ENCODE measurements at places on chromosomes 1 and 21. TPM values are rescaled to one million over a fixed set of nuclear protein-coding genes. Genes with fewer than 3 reads are reported as not detected.

The PANK4 gene
- total RNA-seq = 33.4 TPM

The CFH gene
- total RNA-seq = 62.7 TPM

The VCAM1 gene
- 3.0 TPM for total RNA-seq

The PPM1J gene
- total RNA-seq = 1.1 TPM

The PALMD gene
- total RNA-seq = 0.37 TPM

The SFT2D2 gene
- 41.6 TPM for total RNA-seq

The KIF14 gene
- total RNA-seq = 8.5 TPM

The CD84 gene
- total RNA-seq = not detected

The IFNLR1 gene
- not detected for total RNA-seq

The ITLN2 gene
- total RNA-seq = not detected

The C2CD2 gene
- total RNA-seq = 34.4 TPM

The IVL gene
- 1.7 TPM for total RNA-seq

The LYPD8 gene
- not detected for total RNA-seq

The GJA8 gene
- not detected for total RNA-seq

The PFKFB2 gene
- 5.6 TPM for total RNA-seq

The PM20D1 gene
- total RNA-seq = not detected

The SPATA6 gene
- 3.4 TPM for total RNA-seq
